ENCODE measurements at places on chromosomes 7 and 10. TPM values are rescaled to one million over a fixed set of nuclear protein-coding genes. Genes with fewer than 3 reads are reported as not detected.

RALA gene
- 15.8 TPM for total RNA-seq

- no peaks in the 10 kb centered on the region for H3K27me3 ChIP-seq
- no peaks in the 10 kb centered on the region for H3K36me3 ChIP-seq
- H3K4me3 ChIP-seq = no peak overlapping the region
- peak; percentile 39 for DNase-seq
Measured at GRCh38 chr7:144391823-144392255, 11.7 kb downstream of the NOBOX start.

DNA sequence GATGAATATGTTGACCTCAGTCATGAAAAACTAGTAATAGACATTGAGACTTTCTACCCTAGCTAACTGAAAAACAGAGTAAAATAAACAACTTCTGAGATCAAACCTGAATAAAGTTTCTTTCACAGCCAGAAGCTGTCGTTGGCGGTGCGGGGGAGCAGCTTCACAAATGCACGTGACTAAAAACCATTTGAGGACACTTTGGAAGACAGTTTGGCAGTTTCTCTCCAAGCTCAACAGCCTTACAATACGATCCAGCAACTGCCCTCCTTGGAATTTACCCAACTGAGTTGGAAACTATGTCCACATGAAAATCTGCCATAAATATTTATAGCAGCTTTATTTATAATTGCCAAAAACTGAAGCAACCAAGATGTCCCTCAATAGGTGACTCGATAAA, 63.1 kb downstream of the CYTH3 start:
- H3K27me3 ChIP-seq = no peaks in the 10 kb centered on the region
- DNase-seq = no peak
- no peak overlapping the region for H3K27ac ChIP-seq
- no peaks in the 10 kb centered on the region for H3K36me3 ChIP-seq
- H3K4me1 ChIP-seq = peaks cover 9% of the 10 kb centered on the region
- no peak overlapping the region for H3K4me3 ChIP-seq

DNA sequence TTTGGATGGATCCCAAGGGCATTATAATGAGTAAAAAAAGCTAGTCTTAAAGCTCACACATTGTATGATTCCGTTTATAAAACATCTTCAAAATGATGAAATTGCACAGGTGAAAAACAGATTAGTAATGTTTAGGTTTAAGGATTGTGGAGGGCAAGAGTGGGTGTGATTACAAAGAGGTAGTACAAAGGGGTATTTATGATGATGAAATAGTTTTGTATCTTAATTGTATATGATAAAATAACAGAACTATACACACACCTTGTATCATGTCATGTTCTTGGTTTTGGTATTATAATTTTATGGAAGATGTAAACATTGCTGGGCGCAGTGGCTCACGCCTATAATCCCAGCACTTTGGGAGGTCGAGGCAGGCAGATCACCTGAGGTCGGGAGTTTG, 2.8 kb upstream of the SSC4D start:
- no peaks in the 10 kb centered on the region for H3K36me3 ChIP-seq
- H3K27me3 ChIP-seq = peaks cover 7% of the 10 kb centered on the region
- H3K27ac ChIP-seq = no peak overlapping the region

GRCh38 chr10:96509017-96509641, 4.6 kb downstream of the TLL2 start:
- DNase-seq = peak; percentile 78
- peaks cover 31% of the 10 kb centered on the region for H3K27me3 ChIP-seq
- no peaks in the 10 kb centered on the region for H3K4me1 ChIP-seq

DNA sequence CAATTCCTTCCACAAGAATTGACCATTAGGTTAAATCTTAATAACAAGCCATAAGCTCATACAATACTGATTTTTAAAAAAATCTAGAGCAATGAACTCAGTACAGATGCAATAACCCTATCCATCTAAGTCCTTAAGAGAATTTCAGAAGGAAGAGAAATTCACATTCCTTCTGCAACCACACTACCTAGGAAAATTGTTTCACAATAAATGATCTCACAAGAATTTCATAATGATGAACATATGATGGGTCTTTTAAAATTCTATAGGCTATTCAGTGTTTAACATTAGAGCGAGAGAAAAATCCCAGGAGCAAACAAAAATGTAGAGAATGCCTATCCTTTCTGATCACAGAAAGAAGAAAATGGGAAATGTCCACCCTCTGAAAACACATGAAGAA, 70.0 kb upstream of the MAGI2 start:
- no peak overlapping the region for H3K27ac ChIP-seq
- no peaks in the 10 kb centered on the region for H3K27me3 ChIP-seq
- no peak overlapping the region for H3K4me3 ChIP-seq
- peak; percentile 29 for DNase-seq
- H3K4me1 ChIP-seq = no peaks in the 10 kb centered on the region
- H3K36me3 ChIP-seq = no peaks in the 10 kb centered on the region

DNA sequence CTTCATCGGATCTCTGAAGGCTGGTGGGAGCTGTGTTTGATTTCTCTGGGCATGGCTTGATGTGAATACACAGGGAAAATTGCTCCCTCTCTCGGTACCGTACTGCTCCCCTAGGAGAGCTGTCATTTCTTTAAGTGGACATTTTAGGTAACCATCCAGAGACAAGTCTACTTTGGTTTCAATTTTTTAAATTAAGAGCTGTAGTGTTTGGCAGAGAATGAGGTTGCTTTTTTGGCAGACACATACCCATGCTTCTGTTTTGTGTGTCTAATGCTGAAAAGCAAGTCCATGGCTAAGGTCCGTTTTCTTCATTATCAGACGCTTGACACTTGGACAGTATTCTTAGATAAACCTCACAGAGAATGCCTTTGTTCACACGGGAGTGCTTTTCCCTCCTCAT, 61.3 kb upstream of the TRIL start:
- no peak for DNase-seq
- no peaks in the 10 kb centered on the region for H3K4me1 ChIP-seq
- no peaks in the 10 kb centered on the region for H3K27me3 ChIP-seq

DNA sequence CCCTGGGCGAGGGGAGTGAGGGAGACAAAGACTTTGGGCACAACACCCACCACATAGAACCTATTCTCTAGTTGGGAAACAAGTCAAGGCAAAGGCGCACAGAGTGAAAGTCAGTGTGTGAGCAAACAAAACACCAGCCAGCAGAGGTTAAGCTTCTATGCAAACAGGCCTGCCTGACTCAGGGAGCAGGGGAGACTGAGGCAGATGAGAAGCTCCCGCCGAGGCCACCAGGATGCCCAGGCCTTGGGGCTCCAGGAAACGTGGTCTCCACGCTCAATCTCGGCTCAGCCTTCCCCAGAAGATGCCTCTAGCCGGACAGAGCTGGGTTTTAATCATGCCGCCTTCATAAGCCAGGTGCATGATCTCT, 74.1 kb upstream of the KCNMA1 start:
- no peaks in the 10 kb centered on the region for H3K36me3 ChIP-seq

ETV1 gene
- 21.1 TPM for total RNA-seq

DNA sequence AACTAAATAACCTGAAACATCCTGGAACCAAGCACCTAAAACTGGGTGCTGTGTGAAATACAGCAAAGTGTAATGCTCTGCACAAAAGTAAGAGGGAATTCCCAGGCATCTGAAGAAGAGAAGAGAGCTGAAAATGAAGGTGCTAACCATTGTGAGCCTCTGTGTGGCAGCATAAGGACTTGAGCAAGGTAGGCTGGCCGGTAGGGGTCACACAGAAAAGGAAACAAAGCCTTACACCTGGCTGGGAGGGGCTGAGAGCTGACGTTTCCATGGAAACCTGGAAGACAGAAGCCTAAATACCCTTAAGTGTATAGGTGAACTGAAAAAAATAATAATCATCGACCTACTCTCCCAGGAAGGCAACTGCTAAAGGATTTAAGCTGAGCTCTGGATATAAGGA, 48.6 kb downstream of the CUL1 start:
- H3K36me3 ChIP-seq = peaks cover 9% of the 10 kb centered on the region
- no peak for DNase-seq
- no peaks in the 10 kb centered on the region for H3K4me1 ChIP-seq
- H3K27me3 ChIP-seq = no peaks in the 10 kb centered on the region

DNA sequence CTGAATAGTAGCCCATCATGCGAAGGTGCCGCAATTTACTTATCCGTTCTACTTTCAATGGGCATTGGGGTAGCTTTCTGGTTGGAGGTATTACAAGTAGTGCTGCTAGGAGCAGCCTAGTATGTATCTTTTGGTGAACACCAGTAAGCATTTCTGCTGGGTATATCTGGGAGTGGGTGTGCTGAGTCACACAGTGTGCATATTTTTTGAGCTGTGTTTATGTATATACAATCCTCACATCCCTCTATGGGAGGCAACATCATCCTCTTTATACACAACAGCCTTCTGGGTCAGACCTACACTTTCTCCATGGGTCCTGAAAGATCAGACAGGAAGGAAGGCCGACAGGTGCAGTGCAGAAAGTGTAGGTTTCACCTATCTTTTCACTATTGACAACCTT, 36.3 kb downstream of the PYROXD2 start:
- H3K4me1 ChIP-seq = peaks cover 47% of the 10 kb centered on the region
- no peak overlapping the region for H3K27ac ChIP-seq
- H3K4me3 ChIP-seq = no peak overlapping the region
- no peaks in the 10 kb centered on the region for H3K36me3 ChIP-seq
- H3K27me3 ChIP-seq = no peaks in the 10 kb centered on the region

DNA sequence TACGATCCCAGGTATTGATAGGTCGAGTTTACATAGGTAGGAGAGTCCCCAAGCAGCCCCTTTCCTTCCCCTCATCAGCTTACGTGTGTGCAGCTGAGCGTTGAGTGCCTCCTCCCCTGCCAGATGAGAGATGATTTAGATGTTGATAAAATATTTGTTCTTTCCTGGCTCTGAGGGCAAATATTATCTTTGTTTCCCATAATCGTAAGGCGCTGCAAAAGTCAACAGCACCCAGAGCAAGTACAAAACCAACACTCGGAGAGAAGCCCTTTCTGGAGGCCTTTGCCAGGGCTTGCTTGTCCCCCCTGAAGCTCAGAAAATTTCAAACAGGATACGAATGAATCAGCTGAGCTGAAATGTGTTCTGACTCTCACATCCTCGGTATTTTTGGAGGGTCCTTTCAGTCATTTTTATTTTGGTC, 683.2 kb downstream of the LRMDA start:
- H3K4me1 ChIP-seq = peaks cover 4% of the 10 kb centered on the region
- H3K27ac ChIP-seq = no peak overlapping the region
- peaks cover 6% of the 10 kb centered on the region for H3K27me3 ChIP-seq
- no peak for DNase-seq

GRCh38 chr7:151311294-151311864, 30.2 kb upstream of the NUB1 start:
- no peaks in the 10 kb centered on the region for H3K27me3 ChIP-seq
- H3K4me3 ChIP-seq = no peak overlapping the region
- H3K36me3 ChIP-seq = no peaks in the 10 kb centered on the region
- H3K27ac ChIP-seq = no peak overlapping the region

Data from IMR-90 (cell line).